Activated CD4-positive, alpha-beta T cell treated with anti-CD3 and anti-CD28 coated beads, Interleukin-2, amount 50 U/mL, for 4 hours (primary cell): ENCODE measurements at places on chromosomes 3 and 15.
A peak's percentile ranks its signal among the peaks of the same experiment; 100 is the strongest.

DNA sequence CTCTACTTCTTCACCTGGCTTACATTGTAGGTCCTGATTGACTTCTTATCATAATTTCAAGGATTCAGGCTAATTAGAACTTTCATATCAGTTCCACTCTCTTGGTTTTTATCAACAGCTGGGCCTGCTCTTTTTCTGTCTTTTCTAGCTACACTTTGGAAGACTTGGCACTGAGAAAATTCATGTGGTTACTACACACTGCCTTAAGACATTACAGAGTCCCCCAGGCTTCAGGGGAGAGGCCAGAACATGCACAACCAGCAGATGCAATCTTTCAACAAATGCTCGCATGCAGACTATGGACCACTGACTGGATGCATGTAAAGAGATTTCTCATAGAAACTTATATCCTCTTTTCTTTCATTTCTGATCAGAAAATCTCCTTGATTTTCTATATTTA, 423.5 kb downstream of the TUSC7 start:
- no peak for DNase-seq

DNA sequence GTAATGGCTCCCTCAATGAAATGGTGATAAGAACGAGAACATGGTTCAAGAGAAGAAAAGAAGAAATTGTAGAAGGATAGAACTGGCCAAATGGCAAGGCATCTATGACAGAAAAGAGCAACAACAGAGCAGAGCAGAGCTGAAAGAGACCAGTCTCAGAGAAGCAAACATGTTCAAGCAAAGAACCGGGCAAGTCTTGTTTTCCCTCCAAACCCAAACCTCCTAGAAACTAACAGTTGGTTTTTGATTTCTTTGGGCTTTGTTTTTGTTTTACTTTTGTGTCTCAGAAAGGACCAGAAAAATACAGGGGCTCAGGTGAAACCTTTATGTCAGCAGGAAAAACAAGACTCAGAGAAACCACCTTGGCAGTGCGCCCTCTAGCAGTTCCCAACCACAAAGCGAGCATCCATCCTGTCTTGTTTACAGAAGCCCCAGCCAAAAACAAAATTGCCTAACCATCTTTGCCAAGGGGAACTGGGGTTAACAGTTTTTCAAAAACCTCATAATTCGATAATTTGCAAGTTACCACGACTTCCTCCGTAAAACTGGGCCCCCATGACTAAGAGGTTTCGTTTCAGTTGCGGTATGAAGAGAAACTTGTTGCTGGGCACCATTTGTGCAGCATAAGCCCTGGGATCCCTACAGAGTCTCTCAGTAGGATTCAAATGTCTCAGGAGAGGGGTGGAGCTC, 159.2 kb upstream of the SLC24A5 start:
- DNase-seq: no peak

- DNase-seq: no peak
These were observed 114.0 kb upstream of the RGMA start for GRCh38 chr15:93203036-93203435.

DNA sequence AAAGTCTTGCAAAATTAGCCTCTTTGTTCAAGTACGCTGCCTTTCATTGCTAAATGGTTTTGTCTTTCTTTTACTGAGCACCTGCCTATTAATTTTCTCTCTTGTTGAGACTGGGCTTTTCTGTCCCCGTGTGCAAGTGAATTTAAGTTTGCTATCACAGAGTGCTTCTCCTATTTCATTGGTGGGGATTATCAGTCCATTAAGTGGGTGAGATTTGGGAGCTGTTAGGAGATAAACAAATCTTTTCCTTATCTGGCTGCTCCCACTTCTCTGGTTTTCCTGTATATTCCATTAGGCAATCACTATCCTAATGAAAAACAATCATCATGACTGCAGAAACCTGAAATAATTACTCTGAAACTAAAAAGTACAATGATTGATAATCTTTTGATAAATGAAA, 254.2 kb downstream of the NR1D2 start:
- DNase-seq: no peak

GRCh38 chr15:35445891-35446290, 100.1 kb downstream of the DPH6 start:
- no peak for DNase-seq

GRCh38 chr3:133927540-133928066, 31.9 kb upstream of the RAB6B start:
- DNase-seq: peak; percentile 79

DNA sequence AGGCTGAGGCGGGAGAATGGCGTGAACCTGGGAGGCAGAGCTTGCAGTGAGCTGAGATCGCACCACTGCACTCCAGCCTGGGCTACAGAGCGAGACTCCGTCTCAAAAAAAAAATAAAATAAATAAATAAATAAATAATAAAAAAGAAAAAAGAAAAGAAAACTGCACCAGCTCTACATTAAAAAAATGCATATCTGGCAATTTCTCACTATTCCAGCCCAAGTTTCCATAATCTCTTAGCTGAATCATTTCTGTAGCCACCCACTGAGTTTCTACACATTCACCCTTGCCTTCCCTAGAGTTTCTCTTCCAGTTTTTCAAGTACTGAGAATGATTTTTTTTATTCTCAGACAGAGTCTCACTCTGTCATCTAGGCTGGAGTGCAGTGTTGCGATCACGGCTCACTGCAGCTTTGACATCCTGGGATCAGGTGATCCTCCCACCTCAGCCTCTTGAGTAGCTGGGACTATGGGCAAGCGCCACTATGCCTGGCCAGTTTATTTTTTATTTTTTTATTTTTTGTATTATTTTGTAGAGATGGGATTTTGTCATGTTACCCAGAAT, 24.5 kb upstream of the SLC7A14 start:
- no peak for DNase-seq

DNA sequence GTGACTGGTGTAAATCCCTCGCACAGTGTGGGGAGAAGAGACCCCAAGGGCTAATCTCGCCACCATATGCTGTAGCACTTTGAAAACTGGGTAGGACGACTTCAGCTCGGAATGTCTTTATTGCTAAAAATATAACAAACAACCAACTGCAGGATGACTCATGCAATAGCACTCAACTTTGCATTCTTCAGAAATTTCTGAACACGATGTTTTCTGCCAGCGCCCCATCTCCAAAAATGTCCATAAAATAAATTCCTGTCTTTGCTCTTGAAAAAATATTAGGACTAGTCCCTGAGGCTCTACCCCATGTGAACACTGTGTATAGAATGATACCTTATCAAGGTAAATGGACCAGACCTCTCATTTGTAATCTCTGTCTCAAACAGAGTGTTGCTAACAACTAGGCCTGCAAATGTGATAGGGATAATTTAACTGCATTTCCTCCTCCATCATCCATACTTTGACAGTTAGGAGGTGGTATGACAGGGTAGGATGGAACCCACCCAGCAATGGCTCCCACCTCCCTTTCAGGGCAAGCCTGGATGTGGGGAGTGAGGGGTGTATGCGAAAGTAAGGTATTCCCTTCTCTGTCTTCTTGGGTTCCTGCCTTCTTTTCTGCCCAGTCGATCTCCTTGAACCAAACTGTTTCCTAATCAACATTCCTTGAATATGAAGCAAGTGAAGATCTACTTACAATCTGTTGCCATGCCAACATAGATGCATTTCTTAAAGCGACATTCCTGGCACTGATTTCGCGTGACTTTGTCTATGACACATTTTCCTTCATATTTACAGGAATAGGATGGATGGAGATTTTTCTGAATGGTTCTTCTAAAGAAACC, 201.1 kb downstream of the NR1D2 start:
- no peak for DNase-seq

DNA sequence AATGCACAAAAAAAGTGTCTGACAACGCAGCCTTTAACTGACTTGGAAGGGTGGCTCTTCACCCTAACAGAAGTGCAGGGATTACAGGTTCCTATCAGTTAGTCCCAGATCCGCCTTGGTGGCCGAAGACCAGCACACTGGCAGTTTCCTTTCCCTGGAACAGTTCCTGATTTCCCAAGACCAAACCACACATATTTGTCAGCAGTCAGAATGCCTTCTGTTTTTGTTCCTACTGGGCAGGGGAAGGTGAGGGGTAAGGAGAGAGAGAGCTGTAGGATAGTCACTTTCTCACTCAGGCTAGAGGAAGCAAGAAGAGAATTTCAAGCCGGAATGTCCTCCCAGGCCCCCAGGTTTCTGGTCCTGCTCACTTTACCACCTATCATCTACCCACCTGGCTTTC, 9.2 kb downstream of the CXCR6 start:
- no peak for DNase-seq

DNA sequence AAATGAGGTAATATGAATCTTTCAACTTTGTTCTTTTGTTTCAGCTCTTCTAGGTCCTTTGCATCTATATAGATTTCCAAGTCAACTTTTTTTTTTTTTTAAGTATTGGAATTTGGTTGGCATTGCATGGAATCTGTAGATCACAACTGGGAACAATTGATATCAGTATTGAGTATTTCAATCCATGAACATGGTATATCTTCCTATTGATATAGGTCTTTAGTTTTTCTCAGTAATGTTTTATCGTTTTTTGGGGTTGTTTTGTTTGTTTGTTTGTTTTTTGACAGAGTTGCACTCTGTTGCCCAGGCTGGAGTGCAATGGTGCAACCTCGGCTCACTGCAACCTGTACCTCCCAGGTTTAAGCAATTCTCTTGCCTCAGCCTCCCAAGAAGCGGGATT, 137.2 kb downstream of the EEFSEC start:
- DNase-seq: no peak

DNA sequence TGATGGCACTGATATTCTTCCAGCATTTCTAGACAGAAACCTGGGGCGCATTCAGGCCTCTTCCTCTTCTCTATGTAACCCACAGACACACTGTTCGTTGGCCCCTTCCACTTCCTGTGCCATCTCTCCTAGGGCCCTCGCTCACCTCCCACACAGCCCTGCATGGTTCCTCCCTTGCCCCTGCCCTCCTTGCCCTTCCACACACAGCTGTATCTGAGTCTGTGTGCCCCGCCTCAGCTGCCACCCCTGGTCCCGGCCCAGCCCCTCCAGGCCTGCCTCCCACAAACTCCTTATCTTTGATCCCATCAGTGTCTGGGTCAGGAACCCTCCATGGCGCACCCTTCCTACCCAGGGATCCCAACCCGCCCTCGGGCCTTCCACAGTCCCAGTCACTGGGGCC, 37.9 kb downstream of the RAB6B start:
- no peak for DNase-seq

DNA sequence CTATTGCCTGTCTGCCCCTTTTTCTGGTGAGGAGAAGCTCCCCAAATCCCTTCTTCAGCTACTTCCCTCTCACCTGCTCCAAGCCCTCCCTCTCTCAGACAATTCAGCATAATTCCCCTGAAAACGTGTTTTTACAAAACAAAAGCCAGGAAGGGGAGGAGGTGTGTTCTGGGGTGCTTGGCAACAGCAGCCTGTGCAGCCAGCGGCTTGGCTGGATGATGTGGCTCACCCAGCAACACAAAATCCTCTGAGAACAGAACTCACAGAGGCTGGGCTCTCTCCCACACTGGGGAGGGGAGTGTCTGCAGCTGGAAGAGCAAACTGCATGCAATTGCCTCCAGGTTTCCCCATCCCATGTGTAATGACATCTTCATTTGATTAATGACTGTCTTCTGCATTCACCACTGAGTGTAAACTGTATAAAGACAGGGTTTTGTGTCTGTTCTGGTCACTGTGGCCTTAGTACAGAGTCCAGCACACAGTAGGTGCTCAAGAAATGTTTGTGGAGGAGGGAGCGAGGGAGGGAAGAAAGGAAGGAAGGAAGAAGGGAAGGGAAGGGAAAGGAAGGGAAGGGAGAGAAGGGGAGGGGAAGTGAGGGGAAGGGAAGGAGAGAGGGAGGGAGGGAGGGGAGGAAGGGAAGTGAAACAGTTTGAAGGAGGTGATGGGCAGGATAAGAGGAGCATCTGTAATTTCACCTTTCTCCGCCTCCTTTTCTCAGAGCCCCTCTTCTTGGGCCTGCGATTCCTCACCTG, 70.1 kb upstream of the GLCE start:
- no peak for DNase-seq

- DNase-seq: no peak
These were observed 282.6 kb downstream of the VPS13C start for GRCh38 chr15:61777689-61778088.

- DNase-seq: no peak
These were observed 114.7 kb upstream of the ADAMTS9 start for GRCh38 chr3:64802460-64802859.

- no peak for DNase-seq
These were observed 50.3 kb downstream of the ABTB1 start for GRCh38 chr3:127723011-127723567.

DNA sequence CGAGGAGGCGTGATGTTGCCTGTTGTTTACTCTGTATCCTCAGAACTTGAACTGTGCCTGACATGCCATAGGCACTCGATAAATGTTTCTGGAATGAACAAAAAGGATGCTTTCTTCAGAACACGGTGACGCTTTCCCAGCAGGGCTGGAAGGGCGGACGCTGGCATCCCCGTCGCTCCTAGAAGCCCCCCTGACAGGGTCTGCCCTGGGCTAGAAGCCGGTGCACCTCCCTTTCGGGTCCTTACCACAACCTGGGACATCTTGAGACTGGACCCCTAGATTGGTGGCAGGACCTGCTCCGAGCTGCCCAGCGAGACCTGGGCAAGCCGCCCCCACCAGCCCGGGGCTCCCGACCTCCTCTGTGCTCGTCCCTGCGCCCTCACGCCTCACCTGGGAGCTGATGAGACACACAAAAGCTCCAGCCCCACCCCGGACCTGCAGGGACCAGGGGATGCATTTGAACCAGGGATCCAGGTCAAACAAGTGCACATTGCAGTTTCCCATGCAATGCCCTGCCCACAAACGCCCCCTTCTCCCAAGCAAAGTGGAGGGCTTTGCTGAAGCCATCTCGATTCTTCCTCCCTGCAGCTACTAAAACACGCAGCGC, 131.2 kb upstream of the MEF2A start:
- DNase-seq: no peak

- no peak for DNase-seq
These were observed 13.4 kb downstream of the WDR48 start for GRCh38 chr3:39065197-39065596.

- DNase-seq: no peak
These were observed 84.8 kb upstream of the MLF1 start for GRCh38 chr3:158486200-158486599.

DNA sequence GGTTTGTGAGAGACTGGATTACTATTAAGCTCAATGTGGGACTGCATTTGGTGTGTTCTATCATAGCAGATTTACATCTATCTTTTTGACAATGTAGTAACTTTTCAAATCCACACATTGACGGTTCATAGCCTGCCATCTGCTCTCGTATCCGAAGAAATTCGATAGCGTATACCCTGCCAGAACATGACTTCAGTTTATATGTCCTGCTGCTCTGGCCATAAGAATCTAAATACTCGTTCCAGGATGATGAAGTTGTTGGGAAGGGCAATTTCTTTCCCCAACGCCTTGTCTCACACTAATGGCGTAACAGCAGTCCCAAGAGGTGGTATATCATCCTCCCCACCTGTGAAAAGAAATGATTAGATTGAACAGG, 180.0 kb downstream of the LSAMP start:
- no peak for DNase-seq

- no peak for DNase-seq
These were observed 40.3 kb downstream of the EDEM1 start for GRCh38 chr3:5227812-5228211.
